ENCODE measurements at places on chromosomes 4 and X.

- DNase-seq: no peak
Measured at GRCh38 chrX:87626996-87627395, 109.4 kb downstream of the KLHL4 start.

GRCh38 chr4:44319129-44319528 is 129.5 kb downstream of the KCTD8 start:
- DNase-seq: no peak

DNA sequence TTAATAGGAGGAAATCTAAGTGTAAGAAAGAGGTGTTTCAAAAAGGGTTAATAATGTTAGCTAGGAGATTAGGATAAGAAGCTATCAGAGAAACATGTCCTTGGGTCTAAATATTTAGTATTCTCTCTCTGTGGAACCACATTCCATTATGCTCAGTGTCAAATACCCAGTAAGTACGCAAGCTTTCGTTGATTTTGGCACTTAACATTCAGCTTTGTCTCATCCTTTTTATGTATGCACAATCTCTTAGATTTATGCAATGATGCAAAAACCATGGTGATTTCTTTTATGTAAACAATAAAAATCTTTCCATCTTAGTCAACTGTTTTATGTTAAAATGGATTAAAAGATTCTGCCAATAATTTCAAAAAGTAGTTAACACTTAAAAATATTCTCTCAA is 129.2 kb downstream of the KLHL13 start:
- no peak for DNase-seq

GRCh38 chr4:101306225-101306624 is 41.1 kb downstream of the PPP3CA start:
- DNase-seq: no peak

- DNase-seq: peak; percentile 72
Measured at GRCh38 chr4:144174401-144175067, 34.0 kb upstream of the GYPA start.

- DNase-seq: peak; percentile 1
Measured at GRCh38 chr4:149884046-149884445, 68.4 kb upstream of the IQCM start.

- no peak for DNase-seq
Measured at GRCh38 chrX:18998653-18999052, 14.7 kb upstream of the PHKA2 start.

GRCh38 chr4:113331811-113332210 is 282.4 kb downstream of the ANK2 start:
- DNase-seq: no peak

DNA sequence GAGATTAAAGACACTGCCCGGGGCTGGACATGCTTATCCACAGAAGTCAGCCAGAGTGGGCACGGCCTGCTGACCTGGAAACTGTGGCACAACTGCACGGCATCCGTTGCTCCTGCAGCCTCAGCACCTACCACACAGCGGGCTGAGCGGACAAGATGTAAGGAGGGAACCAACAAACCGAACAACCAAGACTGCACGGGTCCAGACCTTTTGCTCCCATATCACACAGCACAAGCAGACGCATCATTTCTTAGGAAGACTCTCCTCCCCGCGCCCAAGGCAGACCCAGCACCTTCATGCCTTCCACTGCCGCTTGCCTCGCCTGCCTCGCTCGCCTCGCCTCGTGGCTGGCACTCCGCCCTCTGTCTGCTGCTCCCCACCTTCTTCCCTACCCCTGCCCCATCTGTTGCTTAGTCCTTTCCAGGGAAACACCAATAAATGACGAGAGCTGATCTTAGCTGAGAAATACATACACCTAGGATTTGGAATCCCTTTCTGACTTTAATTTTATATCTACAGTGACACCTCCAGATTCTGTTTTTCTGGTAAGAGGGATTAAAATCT is 79.0 kb downstream of the AFAP1 start:
- DNase-seq: no peak

Data from hippocampal formation (tissue), 2 donors.